ENCODE measurements at places on chromosomes 7 and 10. TPM values are rescaled to one million over a fixed set of nuclear protein-coding genes. Genes with fewer than 3 reads are reported as not detected.

GRCh38 chr7:140039066-140039465, 23.7 kb downstream of the PARP12 start:
- DNase-seq = no peak

DNA sequence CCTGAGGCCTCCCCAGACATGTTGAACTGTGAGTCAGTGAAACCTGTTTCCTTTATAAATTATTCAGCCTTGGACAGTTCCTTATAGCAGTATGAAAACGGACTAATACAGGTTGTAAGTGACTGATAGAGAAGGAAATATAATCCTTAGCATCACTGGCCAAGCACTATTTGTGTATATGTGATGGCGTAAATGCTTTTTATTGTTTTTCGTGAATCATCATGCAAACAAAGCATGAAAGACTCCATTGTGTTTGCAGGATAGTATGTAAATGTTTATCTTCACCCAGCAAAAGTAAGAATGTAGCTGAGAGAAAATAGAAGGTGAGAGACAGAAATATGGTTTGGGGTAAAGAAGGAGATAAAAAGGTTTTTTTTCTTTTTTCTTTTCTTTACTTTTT, 92.5 kb upstream of the LRGUK start:
- no peak for DNase-seq

DNA sequence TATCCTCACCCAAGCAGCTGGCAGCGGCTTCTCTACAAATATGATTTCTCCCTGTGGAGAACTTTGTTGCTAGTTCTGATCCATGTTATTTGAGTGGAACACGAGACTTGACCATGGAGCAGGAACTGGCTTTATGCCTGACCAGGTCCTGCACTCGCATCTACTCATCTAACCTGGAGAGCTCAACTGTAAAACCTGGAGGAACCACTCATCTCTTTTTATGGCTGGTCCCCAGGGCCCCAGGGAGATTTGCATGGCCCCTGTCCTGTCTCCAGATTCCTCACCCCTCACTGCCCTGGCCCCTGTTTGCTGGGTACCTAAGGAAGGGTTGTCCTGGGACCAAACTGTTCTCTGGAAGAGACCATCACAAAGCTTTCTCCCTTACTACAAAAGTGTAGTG, 16.0 kb downstream of the TCAF1 start:
- no peak for DNase-seq

- DNase-seq = no peak
Measured at GRCh38 chr10:36779238-36779846, 346.1 kb upstream of the ANKRD30A start.

DNA sequence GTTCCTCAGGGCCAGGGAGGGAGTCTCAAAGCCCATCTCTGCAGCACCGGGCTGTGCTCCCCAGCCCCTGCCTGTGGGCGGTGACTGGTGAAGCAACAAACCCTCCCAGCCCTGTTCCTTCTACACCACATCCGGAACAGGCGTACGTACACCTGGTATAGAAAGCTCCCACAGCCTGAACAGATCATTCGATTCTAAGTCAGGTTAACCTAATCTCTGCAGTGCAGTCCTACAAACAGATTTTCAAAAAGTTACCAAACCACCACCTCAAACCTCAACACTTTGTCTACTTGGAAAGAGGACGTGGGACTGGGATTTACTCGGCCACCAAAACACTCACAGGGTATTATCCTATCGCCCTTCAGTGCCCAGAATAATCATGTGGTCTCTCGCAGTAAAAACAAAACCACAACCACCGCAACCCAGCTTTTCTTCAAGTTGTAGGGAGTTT, 238.4 kb downstream of the DIP2C start:
- DNase-seq = no peak

- DNase-seq = no peak
Measured at GRCh38 chr10:29576681-29577080, 58.1 kb downstream of the SVIL start.

- no peak for DNase-seq
Measured at GRCh38 chr7:102821994-102822747, 73.4 kb downstream of the FAM185A start.

DNA sequence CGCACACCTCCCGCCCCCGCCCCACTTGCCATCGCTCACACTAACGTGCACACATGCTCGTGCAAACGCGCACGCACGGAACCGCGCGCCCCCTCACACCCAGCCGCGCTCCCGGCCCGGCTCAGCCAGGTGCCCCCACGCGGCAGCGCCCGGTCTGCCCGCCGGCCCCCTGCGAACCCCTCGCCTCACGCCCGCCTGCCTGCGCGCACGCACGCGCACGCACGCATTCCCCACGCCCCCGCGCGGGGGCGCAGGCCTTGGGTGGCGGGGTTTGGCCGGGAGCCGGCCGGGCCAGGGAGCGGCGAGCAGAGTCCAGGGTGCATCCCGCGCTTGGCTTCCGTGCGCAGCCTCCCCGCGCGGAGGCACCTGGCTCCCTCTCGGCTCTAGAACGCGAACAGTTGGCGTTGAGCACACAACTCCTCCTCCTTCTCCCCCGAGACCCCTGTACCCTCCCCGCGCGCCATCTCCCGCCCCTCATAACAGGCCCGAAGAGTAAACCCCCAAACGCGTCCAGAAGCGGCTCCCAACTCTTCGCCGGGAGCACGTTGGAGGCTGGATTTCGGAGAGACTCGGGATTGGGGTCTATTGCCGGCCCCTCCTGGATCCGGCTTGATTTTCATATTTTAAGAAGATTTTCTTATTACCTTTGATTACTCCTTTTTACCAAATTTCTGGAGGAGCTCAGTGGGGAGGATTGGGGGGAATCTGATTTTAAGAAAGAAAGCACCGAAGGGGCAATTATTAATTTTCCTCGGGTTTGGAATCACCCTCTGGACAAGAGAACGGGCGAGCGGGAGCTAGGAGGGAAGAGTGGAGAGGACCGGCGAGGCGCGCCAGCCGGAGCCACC, 527 bp upstream of the SORCS3 start:
- DNase-seq = no peak

- no peak for DNase-seq
Measured at GRCh38 chr10:99535764-99536337, 3.1 kb downstream of the NKX2-3 start.

GRCh38 chr7:116210345-116211005, at the start of gene TES:
TES (plus strand) TSS chr7:116210539; CDS start chr7:116210708, 169 bp downstream.
- no peak for DNase-seq

Gene FFAR4
- total RNA-seq = 3.2 TPM

GRCh38 chr7:155669717-155670505, 25.4 kb downstream of the RBM33 start:
- DNase-seq = no peak

Gene ZNF425
- 1.6 TPM for total RNA-seq

GRCh38 chr10:48442809-48443177, 136.3 kb downstream of the MAPK8 start:
- no peak for DNase-seq

Gene CALCR
- 0.24 TPM for total RNA-seq

Gene IMMP2L
- total RNA-seq = 31.7 TPM

DNA sequence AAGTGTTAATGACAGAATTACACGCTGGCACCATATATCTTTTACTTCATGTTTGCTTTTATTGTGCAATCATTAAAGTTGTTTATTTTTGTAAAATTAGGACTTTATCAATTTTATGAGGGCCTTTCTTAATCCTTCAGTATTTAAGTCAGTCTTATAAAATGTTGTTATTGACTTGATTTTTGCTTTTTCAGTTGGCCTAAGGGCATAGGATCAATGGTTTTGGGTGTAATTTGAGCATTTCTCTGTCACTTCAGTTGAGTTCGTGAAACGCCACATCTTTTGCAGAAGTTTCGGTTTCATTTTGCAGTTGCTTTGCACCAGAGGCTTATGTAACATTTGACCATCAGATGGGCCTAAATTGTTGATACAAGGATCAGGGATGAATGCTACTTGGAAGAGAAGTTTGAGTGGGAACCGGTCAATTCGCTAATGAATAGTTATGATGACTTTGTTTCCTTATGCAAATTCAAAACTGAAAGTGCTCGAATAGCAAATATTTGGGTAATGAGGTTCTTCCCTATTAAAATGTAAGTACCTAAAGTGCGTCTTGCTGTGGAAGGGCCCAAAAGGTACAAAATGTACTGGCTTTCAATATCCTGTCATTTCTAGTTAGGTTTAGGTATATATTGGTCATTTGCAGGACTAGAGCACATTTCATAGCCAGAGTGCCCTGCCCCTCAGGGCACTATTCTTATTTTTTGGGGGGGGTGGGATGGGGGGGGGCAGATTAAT, 340.9 kb downstream of the LRMDA start:
- no peak for DNase-seq

GRCh38 chr7:98086281-98086718, 20.4 kb upstream of the LMTK2 start:
- no peak for DNase-seq

DNA sequence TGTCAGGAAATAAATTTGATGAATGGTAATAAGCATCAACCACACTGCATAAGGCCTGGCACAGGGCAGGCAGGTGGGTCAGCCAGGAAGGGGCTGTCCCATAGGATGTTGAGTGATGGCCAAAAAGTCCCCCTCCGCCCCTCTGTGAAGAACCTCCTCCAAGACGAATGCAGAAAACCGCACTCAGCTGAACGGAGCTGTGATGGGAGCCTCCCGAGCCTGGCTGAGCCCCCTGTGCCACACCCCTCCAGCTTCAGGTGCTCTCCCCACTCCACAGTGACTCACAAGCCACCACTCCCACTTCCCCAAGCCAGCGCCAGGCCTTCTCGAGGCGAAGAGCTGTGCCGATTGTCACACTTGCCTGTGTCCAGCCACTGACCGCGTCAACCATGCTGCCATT, 184.2 kb downstream of the MAD1L1 start:
- no peak for DNase-seq

- no peak for DNase-seq
Measured at GRCh38 chr7:76231583-76231982, 29.9 kb downstream of the SRRM3 start.

Gene ATOH7
- total RNA-seq = not detected

Gene SPDYE11
- not detected for total RNA-seq

Gene ZPBP
- not detected for total RNA-seq

Gene TSPAN15
- total RNA-seq = 85.8 TPM

Gene OR9A2
- total RNA-seq = not detected

DNA sequence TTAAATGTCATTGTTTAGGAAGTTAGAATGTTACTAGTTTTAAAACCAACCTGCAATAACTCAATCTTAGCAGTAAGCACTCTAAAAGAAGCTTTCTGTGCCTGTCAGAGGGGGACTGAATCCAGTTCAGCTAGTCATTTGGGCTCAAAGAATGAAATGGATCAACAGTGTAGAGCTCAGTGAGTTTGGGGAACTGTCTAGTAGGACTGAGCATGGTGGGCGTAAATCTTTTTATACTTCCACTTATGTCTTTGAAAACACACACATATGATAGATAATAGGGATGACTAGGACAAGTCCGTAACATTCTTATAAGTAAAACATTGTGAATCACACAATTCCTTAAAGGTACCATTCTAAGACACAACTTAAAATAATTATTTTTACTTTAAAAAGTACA, 11.5 kb downstream of the GSAP start:
- DNase-seq = no peak

Gene DCLRE1A
- total RNA-seq = 3.3 TPM

GRCh38 chr7:137081321-137082093, 213.1 kb downstream of the CHRM2 start:
- DNase-seq = peak; percentile 40

GRCh38 chr7:2645274-2645868, 13.6 kb downstream of the TTYH3 start:
- no peak for DNase-seq

Gene SPAM1
- total RNA-seq = not detected

Gene TAS2R4
- 3.6 TPM for total RNA-seq

DNA sequence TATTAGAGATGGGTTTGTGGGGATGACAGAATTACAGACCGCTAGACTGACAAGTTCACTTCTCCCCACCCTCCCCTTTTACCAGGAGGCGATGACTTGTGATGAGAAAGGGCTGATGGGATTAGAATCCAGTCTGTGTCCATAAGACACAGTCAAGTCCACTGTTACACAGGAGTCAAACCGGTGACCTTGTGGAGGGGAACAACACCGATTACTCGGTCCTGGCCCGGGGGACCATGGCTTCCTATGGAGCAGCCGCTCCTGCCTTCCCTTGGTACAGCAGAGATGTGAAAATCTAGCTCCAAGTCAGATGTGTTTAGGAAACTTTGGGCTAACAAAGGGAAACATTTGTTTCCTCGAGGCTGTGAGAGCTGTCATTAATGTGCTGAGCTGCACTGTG, 105.5 kb downstream of the ACTR3B start:
- no peak for DNase-seq

- DNase-seq = no peak
Measured at GRCh38 chr7:158740013-158740656, 35.5 kb upstream of the NCAPG2 start.

DNA sequence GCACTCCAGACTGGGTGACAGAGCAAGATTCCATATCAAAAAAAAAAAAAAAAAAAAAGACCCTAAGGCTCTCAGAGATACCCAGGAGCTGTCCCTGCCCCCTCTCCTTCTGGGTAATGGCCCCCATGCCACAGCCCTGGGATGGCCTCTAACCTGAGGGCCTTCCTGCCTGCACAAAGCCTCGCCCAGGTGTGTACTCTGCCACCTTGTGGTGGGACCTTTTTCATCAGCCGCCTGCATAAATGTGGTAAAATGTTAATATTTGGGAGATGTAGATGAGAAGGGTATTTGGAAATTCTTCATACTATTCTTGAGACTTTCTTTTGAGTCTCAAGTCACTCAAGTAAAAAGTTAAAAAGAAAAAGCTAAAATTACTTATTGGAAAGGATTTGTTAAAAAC, 46.3 kb upstream of the RNF216 start:
- no peak for DNase-seq

DNA sequence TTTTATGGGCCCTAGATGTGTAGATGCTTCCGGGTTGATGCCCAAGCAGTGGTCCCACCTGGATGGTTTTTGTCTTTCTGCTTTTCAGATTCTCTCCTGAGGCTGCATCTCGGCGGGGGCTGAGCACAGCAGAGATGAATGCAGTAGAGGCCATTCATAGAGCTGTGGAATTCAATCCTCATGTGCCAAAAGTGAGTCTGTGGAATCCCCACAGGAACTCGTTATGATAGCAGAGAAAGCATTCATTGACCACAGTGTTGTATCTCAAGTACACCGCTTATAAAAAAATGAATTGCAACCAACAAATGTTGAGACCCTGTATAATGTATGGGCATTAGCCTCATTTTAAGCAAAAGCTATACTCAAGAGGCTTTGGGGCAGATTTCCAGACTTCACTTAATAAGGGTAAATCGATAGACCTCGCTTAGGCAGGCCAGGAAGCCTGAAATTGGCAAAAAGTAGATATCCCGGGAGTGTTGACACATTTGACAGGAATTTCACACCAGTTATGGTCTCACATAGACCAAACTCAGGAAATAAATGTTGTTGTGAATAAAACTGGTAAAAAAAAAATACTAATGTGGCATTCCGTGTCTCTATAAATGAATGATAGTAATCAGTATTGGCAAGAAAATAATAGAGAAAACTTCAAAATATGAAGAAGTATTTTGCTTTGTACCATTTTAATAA, 132.0 kb downstream of the WNT2 start:
- DNase-seq = no peak

- DNase-seq = no peak
Measured at GRCh38 chr10:67087135-67087425, 161.2 kb downstream of the LRRTM3 start.

Gene ASB4
- total RNA-seq = not detected

Measured in omental fat pad (tissue), 4 donors.